ENCODE measurements at places on chromosomes 16 and 17.

GRCh38 chr16:58022601-58023371 is 2.8 kb upstream of the MMP15 start:
- H3K27me3 ChIP-seq, result no peaks in the 10 kb centered on the region
- H3K4me3 ChIP-seq, result no peak overlapping the region
- H3K36me3 ChIP-seq, result peaks cover 2% of the 10 kb centered on the region
- H3K4me1 ChIP-seq, result peaks cover 6% of the 10 kb centered on the region
- DNase-seq, result no peak

DNA sequence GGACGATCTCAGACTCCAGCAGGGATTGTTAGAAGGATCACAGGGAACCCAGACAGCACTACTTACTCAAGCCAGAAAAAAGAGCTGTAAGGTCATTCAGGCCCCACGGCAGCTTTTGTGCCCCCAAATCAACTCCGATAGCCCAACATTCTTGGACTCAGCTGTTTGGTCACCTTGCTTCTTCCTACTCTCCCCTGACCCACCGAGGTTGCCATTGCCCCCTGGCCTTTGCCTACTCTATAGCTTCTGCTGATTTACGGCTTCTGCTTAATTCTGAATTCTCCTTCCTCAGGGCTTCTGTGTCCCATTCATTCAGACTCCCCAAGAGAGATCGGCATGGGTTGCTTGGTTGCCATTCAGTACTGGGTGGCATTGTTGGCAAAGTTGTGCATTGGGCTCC is 8.6 kb upstream of the ITPRIPL2 start:
- H3K4me1 ChIP-seq, result no peaks in the 10 kb centered on the region
- no peak for DNase-seq
- no peak overlapping the region for H3K27ac ChIP-seq

GRCh38 chr17:30082773-30083172 is 33.8 kb upstream of the NSRP1 start:
- H3K4me3 ChIP-seq, result no peak overlapping the region
- H3K27me3 ChIP-seq, result no peaks in the 10 kb centered on the region
- DNase-seq, result no peak
- H3K4me1 ChIP-seq, result no peaks in the 10 kb centered on the region

DNA sequence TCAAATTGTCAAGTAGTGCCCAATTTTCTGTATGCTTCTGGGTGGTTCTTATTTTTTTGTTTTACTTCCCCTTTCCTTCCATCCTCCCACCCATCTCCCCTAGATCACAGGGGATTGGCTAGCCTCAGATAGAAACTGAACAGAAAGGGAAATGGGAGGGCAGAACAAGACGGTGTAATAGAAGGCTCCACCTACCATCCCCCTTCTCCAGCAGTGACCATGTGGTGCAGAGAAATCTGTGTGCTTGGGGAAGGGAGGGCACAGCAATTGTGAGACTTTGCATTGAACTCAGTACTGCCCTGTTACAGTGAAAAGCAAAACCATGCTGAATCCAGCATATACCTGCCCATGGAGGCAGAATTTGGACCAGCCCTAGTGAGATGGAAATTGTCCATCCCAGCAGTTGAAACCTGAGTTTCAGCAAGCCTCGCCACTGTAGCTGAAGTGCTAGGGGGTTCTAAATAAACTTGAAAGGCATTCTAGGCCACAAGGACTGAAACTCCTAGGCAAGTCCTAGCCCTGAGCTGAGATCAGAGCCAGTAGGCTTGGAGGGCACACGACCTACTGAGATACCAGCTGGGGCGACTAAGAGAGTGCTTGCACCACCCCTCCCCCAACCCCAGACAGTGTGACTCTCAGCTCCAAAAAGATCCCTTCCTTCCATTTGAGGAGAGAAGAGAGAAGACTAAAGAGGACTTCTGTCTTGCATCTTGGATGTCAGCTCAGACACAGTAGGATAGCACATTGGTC is 5.2 kb downstream of the SLFN11 start:
- peak; percentile 43 for DNase-seq
- no peaks in the 10 kb centered on the region for H3K36me3 ChIP-seq
- peaks cover 15% of the 10 kb centered on the region for H3K27me3 ChIP-seq
- no peak overlapping the region for H3K4me3 ChIP-seq
- no peak overlapping the region for H3K27ac ChIP-seq

All from H9 (cell line).